ENCODE measurements at places on chromosomes 4 and X.

DNA sequence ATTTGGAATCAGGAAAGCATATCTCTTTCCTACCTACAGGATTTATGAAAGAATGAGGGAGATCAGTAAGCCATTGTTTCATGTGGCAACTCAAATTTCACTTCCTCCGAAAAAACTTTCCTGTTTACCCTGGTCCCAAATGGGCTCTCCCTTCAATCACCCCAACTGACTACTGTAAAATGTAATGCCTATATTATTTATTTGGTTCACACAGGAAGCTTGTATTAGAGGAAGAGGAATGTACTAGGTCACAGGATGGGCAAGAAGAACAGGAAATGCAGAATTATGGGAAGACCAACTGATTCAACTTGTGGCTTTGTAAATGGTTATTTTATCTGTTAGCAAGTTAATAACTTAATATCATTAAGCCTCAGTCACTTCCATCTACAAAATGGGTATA is 23.1 kb downstream of the COL4A6 start:
- no peak for DNase-seq

GRCh38 chr4:140963883-140964282 is 169.4 kb downstream of the RNF150 start:
- no peak for DNase-seq

DNA sequence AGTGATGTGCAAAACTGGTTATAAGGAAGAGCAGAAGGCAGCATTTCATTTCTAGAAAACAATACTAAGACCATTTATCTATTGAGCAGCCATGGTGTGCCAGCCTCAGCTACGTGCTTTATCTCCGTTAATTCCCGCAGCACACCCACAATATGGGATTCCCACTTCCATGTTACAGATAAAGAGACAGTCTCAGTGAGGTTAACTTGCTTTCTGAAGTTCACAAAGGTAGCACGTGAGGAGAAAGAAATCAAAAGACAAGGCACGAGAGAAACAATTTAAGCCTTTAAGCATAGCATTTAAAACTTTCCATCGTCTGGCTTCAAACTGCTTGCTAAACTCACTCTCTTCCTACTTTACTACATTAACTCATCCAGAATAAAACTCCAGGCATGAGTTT is 8.0 kb upstream of the RPL34 start:
- no peak for DNase-seq

GRCh38 chr4:150216726-150217125 is 138.5 kb downstream of the DCLK2 start:
- DNase-seq, result no peak

- no peak for DNase-seq
Observed at GRCh38 chr4:667545-667925, 6.5 kb downstream of the ATP5ME start.

- no peak for DNase-seq
Observed at GRCh38 chr4:72468904-72469502, 100.0 kb downstream of the ADAMTS3 start.

GRCh38 chrX:76279007-76279406 is 106.1 kb downstream of the PBDC1 start:
- peak; percentile 10 for DNase-seq

DNA sequence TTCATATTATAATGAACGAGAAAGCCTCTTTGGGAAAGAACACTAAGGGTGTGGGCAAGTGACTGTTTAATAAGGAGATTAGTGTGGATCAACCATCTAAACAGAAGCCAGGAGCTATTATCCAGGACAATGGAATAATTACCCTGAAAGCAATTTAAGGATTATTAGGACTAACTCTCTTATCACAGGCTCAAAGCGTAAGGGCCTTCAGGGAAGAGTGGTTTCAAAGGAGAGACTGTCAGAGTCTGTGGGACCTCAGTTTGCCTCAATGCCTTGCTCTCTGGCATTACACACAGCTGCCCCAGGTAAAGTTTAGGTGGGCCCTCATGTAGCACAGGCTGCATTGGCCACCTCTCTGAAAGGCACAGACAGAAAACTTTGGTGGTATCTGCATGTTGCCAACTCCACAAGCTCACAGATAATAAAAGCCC is 717.2 kb upstream of the ADGRL3 start:
- no peak for DNase-seq

GRCh38 chr4:38078590-38079421 is 118.6 kb downstream of the PTTG2 start:
- no peak for DNase-seq

DNA sequence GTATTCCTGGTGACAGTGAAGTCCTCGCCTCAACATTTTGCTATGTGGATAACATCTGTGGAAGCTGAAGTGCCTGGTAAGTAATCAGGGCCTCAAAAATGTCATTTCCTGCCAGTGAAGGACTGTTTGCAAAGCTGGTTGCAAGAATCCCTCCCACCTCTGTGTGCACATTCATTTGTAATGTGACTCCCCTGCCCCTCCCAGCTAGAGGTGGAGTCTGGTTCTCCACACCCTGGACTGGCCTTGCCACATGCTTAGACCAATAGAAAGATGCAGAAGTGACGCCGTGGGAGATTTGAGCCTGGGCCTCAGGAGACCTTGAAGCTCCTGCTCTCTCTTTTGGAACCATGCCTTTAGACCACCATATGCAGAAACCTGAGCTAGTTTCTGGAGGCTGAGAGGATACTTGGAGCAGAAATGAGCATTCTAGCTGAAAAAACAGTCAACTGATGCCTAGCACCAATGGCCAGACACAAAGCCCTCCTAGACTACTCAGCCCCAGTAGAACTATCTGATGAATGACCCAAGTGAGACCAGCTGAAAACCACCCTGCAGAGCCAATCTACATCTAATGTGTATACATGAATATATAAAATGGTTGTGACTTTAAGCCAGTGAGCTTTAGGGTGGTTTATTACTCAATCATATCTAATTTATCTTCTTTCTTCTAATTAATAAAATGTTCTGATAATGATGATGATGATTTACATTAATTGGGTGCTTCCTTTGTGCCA is 47.8 kb upstream of the CRMP1 start:
- DNase-seq, result no peak

DNA sequence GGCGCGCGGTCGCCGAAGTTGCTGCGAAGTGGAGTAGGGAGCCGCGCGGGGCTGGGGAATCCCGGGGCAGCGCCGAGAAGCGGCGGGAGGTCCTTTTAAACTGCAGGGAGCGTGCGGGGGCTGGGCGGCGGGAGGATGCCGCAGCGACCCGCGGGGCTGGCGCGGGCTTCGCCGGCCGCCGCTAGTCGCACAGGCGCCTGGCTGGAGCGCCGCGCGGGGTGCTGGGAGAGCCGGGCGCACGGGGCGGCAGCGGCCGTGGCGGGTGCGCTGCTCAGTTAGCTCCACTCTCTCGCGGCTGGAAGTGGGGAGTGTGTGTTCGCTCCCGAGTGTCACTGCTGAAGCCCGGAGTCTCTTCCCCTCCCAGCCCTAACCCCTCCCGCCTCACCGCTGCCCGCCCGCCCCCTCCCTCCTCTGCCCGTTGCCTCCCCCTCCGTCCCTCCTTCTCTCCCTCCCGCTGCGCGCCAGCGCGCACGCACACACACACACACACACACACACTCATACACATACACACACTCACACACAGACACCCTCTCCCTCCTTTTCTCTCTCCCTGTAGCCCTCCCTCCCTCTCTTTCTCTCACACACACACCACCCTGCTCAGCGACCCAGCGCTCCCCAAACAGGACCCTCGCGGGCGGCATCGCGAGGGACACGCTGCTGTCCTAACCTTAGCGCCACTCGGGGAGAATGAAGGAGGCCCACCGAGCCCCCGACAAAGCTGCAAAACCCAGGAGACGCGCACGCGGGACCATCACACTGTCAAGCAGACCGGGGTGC is at the start of gene NDNF:
Gene NDNF (minus strand): TSS at position 312 of the 780 bp plus-strand sequence. CDS start 26,698 bp downstream, outside the sequence.
- DNase-seq, result no peak

DNA sequence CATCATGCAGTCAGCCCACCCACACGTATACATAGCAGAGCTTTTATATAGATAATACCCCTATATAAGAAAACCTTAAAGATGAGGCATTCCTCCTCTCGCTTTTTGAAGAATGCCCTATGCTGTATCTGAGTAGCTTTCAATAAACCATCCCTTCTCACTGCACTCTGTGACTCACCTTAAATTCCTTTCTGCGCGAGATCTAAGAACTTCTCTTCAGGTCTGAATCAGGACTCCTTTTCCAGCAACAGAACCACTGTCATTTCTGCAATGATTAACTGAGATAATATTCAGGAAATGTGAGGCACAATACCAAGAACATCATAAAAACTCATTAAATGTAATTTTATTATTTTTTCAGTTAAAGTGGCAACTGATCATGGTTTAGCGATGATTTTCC is 76.4 kb upstream of the DCLK2 start:
- DNase-seq, result no peak

GRCh38 chrX:81348388-81348787 is 146.5 kb downstream of the SH3BGRL start:
- no peak for DNase-seq

DNA sequence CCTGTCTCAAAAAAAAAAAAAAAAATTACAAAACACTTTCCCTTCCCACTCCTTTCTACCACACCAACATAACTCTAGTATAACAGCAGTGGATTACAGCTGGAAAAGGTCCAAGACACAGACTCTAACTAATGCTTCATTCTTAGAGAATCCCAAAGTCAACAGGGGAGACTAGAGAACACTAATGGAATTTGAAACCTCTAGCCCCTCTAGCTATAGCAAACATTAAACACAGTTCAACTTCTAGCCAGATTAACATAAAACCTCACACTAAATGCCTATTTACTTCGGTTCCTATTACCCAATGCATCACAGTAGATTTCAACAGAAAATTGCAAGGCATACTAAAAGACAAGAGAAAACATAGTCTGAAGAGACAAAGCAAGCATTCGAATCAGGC is 10.5 kb upstream of the DHX15 start:
- no peak for DNase-seq

GRCh38 chrX:77442728-77443127 is 4.5 kb upstream of the FGF16 start:
- DNase-seq, result no peak

DNA sequence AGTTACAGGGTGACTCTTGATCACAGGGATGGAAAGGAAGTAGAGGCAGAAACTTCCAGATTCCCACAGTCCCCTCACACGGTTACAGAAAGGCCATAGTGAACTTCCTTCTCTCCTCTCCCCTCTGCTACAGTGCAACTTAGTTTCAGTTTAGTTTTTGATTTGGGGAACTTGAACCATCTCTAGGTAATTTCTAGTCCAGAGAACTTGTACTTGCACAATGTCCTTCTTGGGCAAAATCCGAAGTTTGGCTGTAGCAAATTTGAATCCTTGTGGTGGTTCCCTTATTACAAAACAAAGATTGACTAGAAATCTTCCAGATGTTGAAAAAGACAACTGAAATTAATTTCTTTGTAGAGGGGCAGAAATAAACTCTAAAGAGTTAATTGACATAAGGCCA is 1.2 kb upstream of the BLTP1 start:
- no peak for DNase-seq

DNA sequence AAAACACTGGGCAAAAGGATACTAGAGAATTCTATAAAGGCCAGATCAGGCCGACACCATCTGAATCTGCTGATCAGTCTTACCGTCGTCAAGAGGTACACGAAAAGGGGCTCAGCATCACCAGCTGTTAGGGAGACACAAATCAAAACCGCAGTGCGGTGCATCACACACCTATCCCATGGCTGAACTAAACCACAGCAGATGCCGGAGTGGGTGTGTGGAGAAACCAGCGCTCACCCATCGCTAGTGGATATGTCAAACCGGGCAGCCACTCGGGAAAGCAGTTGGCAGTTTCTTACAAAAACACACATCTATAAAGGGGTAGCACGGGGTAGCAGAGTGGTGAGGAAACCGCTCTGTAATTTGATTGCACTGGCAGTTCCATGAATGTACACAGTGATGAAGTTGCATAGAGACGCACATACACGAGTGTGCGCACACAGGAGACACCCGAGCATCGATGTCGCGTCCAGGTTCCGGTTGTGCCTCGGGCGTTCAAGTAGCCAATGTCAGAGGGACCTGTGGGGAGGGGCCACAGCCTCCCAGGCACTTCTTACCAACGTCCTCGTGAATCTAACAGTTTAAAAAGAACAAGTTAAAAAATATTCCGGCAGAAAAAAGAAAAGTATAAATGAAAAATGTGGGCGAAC is 23.1 kb upstream of the CCNQ start:
- DNase-seq, result no peak
